OCI-LY7 (cell line): ENCODE measurements at places on chromosomes 5 and 9. TPM values are rescaled to one million over a fixed set of nuclear protein-coding genes. Genes with fewer than 3 reads are reported as not detected.

DNA sequence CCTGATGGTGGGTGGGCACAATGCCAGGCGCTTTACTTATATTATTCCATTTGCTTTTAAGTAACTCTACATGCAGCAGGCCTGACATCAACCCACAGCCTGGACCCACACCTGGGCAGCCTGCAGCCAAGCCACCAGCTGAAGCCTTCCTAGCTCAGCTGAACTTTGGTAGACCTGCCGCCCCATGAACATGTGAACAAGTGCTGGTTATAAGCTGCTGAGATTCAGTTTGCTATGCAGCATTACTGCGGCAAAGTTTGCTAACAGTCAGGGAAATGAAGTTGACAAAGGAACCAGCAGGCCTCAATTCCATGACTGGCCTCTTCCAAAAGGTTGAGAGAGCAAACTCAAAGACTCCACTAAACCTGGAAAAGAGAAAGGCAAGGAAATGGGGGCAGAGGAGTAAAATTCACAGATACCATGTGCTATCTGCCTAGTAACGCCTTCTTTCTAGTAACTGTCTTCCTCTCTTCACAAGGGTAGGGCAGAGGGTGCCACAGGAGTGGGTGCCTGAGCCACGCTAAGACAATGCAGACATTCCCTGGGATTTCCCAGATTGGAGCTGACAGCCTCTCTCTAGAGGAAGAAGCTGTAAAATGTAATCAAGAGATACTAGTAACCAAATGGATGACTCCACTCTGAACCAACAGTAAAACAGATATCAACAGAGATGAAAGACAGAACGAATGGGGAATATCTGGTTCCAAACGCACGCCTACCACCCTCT, 2.9 kb downstream of the BOD1 start:
- no peak for DNase-seq

DNA sequence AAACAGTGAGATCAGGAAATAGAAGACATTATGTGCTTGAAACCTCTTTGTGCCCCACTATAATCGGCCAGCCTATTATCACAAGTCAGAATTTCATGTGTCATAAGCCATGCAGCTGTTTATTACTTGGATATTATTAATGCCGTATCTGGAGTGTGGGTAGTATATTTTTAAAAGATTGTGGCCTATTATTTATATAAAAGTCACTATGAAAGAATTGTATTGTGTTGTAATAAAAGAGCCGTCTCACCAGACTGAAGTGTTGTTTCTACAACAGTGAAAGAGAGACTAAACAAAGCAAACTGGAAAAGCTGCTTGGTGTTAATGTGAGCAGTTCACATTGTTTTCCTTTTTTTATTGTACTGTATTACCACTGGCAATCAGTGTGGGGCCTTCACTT, 449.1 kb downstream of the PSAT1 start:
- DNase-seq, result no peak

DNA sequence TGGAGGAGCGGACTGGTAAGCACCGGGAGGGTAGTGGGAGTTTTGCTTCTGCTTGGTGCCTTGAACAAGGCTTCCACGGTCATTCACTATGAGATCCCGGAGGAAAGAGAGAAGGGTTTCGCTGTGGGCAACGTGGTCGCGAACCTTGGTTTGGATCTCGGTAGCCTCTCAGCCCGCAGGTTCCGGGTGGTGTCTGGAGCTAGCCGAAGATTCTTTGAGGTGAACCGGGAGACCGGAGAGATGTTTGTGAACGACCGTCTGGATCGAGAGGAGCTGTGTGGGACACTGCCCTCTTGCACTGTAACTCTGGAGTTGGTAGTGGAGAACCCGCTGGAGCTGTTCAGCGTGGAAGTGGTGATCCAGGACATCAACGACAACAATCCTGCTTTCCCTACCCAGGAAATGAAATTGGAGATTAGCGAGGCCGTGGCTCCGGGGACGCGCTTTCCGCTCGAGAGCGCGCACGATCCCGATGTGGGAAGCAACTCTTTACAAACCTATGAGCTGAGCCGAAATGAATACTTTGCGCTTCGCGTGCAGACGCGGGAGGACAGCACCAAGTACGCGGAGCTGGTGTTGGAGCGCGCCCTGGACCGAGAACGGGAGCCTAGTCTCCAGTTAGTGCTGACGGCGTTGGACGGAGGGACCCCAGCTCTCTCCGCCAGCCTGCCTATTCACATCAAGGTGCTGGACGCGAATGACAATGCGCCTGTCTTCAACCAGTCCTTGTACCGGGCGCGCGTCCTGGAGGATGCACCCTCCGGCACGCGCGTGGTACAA, 556 bp downstream of the PCDHGC3 start:
- DNase-seq, result peak; percentile 43

The RELL2 gene
- 37.9 and 43.1 TPM in 2 replicates for total RNA-seq
